Stimulated activated CD8-positive, alpha-beta memory T cell treated with anti-CD3 and anti-CD28 coated beads, Interleukin-15, amount 100 ng/mL, for 48 hours (primary cell): ENCODE measurements at places on chromosomes 5 and 9.

DNA sequence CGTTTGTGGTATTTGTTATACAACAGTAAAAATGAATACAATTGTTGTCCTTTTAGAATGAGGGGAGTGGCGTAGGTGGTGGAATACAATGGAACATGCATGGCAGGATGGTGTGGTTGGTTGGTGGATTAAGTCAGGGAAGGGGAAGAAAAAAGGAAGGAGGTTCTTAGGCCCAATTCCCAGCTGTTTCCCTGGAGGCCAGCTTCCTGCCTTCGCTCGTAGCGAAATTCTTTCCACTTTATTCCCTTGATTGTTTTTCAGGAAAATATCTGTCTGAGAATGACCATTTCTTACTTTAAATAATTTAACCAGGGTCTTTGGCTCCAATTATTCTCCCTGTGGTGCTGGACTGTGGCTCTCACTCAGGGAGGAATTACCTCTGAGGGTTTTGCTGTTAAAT, 24.1 kb upstream of the DMAC1 start:
- DNase-seq, result no peak

GRCh38 chr9:8684978-8685708, 885.6 kb upstream of the DMAC1 start:
- DNase-seq, result no peak

- DNase-seq, result no peak
These were observed 50.4 kb upstream of the PTGS1 start for GRCh38 chr9:122320413-122320881.

DNA sequence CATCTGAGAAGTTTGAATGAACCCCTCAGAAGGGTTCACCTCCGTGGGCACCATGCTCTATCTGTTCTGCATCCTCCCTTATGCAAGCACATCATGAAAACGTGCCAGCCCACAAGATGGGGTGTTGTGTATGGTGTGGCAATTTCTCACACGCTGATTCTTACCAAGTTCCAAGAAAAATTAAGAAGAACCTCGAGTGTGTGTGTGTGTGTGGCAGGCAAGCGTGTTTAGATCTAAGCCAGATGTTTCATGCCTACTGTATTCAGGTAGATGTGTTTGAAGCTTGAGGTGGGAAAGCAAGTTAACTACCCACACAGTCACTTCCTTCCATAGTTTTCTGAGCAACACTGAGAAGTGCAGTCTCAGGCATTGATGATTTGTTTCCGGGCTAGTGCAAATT, 77.7 kb upstream of the GNA14 start:
- no peak for DNase-seq

- DNase-seq, result no peak
These were observed 130.7 kb upstream of the SMIM23 start for GRCh38 chr5:171654881-171655280.

DNA sequence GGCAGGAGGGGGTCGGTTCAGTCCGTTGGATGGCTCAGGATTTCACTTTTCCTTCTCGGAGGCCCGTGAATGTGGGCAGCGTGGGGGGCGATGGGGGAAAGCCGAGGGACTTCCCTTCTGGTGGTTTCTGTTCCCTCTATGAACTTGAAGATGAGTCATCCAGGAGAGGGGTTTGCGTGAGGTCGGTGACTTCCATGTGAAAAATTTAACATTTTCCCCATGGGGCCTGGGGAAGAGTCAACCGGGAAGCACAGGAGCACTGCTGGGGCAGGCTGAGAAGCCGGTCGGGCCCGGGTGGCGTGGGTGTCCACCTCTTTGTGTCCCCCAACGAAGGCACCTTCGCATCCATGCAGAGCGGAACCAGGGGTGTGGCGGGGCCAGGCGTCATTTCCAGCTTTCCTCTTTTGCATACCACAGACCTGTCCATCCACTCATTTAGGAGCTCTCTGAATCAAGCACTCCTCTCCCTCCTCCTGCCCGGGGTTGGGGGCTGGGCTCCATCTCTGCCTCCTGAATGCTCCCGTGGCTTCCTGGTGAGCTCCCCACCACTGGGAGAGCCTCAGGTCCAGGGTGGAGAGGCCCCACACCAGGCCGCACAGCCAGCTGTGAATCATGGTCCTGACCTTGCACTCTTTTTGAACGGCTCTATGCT, 68.4 kb downstream of the ANKRD33B start:
- peak; percentile 61 for DNase-seq

GRCh38 chr9:101514071-101514470, 19.6 kb upstream of the RNF20 start:
- no peak for DNase-seq

DNA sequence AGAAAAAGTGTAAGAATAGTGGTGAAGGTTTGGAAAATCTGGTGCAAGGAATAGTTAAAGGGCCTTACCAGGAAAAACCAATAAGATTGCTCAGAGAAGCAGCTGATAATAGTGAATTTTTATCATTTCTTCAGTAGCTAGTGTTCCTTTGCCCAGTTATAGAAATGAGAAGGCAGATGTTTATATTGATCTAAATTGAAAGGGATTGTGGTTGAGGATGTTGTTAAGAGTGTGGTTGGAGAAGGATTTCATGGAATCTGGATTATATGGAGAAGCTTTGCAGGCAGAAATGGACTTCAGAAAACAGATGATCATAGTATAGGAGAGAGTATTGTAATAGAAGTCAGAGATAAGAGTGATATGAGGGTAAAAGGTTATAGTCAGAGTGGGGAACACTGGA, 102.6 kb downstream of the XRCC4 start:
- DNase-seq, result no peak
